ENCODE measurements at places on chromosomes 2 and 18.

DNA sequence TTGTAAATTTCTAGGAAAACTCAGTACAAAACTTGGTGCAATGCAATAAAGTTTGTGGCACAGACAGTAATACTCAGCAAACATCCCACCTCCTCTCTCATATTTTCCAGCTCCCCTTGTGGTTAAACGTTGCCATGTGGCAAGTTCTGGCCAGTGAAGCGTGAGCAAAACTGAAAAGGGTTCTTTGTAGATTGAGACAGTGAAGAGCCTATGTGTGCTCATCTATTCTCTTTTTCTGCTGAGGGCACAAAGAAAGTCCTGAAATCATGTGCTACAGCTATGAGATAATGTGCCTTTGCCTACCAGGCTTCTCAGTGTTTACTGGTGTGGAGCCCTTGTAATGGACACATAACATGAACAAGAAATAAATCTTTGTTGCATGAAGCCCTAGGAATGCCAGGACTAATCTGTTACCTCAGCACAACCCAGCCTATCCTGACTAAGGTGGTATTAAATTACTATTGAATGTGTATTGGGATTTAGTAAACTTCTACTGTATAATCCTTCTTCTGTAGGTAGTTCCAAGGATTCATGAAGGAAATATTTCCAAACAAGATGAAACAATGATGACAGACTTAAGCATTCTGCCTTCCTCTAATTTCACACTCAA, 13.0 kb upstream of the TYMS start:
- no peak for DNase-seq

DNA sequence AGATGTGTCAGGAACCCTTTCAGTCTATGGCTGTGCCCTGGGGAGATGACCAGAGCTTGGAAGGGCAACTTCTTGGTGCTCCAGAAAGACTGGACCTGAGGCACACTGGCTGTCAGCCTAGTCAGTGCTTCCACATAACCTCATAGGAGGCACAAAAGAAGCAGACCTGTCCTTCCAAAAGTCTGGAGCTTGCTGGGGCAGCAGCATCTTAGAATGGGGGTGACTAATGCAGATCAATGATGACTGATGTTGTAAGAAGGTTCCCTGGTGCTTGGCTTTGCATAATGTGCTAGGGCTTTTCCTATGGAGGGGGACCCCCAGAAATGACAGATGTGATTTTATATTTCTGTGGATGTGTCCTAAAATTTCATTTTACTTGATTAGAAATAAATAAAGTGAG, 255.7 kb upstream of the THUMPD2 start:
- DNase-seq, result no peak

- no peak for DNase-seq
Measured at GRCh38 chr18:50776383-50776782, 43.4 kb downstream of the MRO start.

- DNase-seq, result no peak
Measured at GRCh38 chr18:48694295-48694694, 155.5 kb downstream of the CTIF start.

DNA sequence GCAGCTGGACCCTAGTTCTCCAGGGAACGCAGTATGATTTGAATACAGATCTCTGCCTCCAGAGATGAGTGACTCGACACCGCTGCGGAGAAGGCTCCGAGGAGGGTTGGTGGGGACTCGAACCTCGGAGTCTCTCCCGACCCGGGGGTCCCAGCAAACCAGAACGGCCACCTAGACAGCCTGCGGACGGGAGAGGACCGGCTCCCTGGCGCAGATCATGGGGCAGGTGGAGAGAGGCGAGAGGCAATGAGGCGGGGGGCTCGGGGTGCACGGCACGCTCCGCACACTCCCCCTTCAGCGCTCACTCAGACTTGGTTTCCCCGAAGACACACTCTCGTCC, 12.6 kb downstream of the DYSF start:
- DNase-seq, result no peak

GRCh38 chr18:63974991-63975390, 5.1 kb downstream of the SERPINB8 start:
- DNase-seq, result no peak

DNA sequence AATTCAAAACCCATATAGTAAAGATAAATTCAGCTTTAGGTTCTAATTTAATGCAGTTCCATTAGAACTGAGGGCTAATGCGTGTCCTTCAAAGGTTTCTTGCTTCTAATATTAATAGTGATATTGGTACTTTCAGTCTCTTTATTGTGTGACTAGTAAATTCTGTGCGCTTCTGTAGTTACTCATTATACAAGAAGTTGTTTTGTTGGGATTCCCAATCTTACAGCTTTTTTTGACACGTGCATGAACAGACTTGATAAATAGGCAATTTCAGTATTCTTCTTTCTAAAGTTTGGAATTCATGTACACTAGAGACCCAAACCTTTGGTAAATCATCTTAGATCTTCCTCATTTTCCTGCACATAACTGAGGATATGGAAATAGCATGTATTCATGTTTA, 71.8 kb downstream of the HAUS1 start:
- no peak for DNase-seq

DNA sequence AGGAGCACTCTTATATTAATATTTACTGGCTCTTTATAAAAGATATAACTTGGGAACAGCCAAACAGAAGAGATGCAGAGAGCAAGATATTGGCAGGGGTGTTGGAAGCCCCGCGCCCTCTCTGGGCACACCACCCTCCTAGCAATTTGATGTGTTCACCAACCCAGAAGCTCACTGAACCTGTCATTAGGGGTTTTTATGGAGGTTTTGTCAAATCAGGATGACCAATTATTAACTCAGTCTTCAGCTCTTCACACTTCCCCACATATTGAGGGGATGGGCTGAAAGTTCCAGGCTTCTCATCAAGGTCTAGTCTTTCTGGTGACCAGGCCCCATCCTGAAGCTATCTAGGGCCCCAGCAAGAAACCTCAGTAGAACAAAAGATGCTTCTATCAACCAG, 10.9 kb upstream of the INO80D start:
- DNase-seq, result no peak

Data from NCI-H510A treated with DMSO at 0.1 percent for 48 hours (cell line).